Panc1 (cell line): ENCODE measurements at places on chromosomes 3 and 15.

DNA sequence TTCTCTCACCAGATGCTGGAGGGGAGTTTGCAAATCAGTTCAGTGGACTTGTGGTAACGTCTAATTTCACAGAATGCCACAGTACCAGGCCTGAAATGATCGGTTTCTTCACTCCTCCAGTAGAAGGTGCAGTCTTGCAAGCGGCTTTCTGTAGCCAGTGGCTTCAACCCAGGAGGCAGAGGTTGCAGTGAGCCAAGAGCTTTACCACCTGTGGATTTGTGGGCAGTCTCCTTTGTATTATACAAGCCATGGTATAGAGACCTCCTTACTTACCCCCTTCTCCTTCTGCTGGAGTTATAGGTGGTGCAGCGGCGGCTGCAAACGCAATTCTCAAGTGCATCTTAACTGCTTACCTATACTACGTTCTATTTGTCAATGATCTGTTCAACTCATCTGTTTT, 17.6 kb downstream of the EIF2AK4 start:
- no peak for DNase-seq

DNA sequence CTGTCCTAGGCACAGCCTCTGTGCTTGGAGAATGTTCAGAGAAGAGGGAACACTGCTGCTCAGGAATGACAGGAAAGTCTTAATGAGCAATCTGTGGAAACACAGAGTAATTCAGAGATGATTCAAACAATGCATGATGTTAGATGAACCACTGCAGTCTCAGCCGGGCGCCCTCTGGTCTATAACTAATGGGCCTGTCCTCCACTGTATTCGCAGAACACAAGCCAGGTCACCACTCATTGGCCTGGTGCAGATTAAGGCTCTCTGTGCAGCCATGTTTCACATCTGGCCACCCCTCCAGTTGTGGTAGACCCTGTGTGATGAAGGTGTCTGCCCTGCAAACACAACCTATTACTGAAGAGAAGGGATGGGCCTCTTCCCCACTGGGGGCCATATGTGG, 281.7 kb upstream of the ROPN1 start:
- DNase-seq, result no peak

DNA sequence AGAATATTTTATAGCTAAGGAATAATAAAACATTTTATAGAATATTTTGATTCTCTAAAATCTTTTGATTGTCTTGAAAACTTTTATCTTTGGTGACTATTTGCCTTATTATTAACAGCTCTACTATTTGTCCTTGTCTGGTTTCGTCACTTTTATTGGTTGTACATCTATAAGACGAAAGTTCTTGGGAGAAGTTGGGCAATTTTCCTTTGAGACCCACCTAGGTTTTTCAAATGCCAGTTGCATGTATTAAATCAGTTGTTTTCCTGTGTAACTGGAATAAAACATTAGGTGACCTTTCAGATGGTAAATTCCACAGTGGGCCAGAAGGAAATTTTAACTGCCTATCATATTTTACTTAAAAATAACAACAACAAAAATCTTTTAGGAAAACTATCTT, 1245.7 kb downstream of the SI start:
- DNase-seq, result no peak

DNA sequence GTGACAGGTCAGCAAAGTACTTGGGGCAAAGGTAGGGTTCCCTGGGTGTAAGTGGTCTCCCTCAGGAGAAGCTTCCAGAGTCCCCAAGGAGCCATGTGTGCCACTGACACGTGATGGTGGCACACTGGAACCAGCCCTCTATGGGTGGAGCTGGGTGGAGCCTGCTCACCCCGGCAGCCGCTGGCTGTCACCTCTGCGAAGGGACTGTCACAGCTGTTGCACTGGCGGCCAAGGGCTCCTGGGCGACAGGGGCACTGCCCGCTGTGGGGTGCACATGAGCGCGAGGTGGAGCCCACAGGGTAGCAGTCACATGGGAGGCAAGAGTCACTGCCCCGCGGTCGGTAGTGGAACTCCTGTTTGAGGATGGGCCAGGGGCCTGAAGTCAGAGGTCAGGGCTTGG, 12.0 kb downstream of the CELSR3 start:
- DNase-seq, result no peak

DNA sequence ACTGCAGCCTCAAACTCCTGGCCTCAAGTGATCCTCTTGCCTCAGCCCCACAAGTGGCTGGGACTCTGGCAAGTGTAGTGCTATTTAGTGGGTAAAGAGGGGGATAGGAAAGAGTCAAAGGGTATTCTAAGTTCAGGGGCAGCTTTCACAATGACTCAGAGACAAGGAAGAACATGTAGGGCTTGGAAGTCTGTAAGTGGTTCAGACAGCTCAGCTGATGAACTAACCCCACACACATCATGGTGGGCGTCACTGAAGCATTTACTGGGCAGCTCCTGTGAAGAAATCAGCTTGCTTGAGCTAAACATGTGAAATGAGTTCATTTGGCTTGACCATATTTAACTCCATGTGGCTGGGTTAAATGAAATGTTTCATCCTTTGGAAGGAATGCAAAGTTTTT, 34.6 kb upstream of the THSD4 start:
- no peak for DNase-seq

DNA sequence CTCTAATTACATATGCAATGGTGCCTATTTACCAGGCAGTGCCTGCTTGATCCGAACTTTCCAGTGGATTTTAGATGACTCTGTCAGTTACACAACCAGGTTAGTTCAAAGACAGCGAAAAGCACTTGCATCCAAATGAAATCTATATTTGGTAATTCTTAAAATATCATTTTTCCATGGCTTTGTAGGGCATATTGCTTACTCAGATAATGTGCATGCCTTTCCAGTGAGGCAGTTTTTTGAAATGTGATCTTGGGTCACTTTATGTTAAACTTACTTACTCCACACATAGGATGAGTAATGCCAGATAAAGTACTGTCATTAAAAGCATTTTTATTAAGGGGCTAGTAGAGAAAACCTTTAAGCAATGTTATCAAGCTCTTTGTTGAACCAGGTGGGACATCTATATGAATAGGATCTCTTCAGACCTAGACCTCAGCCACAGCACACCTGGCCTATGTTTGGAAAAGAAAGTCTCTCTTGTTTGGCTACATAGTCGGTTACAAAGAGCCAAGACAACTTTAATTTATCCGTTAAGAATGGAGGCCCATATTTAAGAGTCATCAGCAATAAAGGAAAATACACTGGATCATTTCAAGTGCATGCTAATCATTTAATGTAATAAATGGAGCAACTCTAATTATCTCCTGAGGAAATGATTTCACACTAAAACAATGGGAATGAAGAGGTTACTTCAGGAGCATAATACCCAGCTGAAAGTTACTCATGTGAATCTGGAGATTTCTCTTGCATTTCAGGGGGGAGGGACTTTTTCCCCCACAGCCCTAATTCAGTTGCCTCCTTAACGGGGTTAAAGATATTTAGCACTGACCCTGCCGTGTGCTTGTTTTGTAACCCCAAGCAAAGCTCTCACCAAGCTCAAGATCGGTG, 56.3 kb upstream of the TMCO5A start:
- DNase-seq, result no peak

DNA sequence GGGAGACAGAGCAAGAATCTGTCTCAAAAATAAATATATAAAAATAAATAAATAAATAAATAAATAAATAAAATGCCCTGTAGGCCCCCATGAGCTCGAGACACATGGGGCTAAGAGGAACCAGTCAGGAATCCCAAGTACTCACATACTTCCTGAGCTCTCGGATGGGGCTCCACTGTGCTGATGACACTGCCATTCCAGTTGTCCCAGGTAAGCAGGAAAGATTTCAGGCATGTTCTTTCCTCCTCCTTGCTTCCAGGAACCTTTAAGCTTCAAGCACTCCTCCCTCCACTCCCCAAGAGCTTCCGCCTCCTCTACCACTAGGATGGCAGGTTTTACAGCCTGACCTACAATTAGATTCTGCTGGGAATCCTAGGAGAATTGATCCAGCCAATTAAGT, 113.4 kb downstream of the SLC49A4 start:
- no peak for DNase-seq

DNA sequence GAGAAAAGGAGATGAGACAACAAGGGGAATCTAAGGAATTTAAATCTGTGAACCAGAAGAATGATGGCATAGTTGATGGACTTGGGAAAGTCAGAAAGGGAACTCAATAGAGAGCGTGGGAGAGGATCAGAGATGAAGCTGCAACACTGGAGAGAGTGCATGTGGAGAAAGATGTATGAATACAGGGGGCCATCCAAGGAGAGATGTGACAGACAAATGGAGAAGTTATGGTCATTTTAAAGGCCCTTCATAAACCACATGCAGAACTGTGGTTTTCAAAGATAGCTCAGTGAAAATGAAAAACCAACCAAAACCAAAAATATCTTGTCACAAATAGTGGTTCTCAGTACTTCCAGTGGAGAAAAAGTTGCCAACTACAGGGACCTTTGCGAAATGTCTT, 265.2 kb downstream of the SUCLG2 start:
- DNase-seq, result no peak

- no peak for DNase-seq
These were observed 347.3 kb downstream of the ZIC1 start for GRCh38 chr3:147756476-147756875.

DNA sequence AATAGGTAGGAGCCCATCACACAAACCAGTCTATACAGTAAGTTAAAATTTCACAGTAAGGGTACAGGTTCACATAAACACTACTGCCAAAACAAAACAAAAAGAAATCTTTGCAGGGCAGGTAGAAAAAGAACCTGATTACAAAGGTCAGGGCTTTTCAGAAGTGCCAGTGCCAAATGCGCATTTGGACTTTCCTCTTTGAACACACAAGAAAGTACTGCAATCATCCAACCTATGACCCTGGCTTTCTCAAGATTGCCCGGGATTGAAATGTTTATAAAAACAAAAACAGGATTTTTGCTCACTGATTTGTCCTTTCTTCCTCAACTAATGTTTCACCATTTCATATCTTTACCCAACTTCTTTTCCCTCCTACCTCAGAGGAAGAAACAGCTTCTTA, 47.4 kb downstream of the CBLB start:
- DNase-seq, result no peak

GRCh38 chr3:3753416-3753815, 45.8 kb upstream of the LRRN1 start:
- DNase-seq, result no peak

DNA sequence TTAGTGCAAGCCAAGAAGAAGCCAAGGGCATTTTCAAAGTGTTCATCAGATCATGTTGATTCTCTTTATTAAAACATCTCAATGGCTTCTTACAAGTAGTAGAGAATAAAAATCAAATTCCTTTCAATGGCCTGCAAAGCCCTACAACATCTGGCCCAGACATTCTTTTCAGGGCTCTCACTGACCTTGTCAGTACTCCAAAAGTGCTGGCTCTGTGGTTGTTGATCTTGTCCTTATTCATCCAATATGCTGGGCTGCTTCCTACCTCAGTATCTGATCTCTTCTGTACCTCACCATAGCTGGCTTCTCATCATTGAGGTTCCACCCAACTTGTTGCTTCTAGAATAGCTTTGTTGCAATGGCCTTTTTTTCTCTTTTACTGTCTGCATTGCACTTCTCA, 74.0 kb upstream of the SAMMSON start:
- no peak for DNase-seq

GRCh38 chr15:75675579-75676404, 28.1 kb downstream of the SNX33 start:
- DNase-seq, result no peak

DNA sequence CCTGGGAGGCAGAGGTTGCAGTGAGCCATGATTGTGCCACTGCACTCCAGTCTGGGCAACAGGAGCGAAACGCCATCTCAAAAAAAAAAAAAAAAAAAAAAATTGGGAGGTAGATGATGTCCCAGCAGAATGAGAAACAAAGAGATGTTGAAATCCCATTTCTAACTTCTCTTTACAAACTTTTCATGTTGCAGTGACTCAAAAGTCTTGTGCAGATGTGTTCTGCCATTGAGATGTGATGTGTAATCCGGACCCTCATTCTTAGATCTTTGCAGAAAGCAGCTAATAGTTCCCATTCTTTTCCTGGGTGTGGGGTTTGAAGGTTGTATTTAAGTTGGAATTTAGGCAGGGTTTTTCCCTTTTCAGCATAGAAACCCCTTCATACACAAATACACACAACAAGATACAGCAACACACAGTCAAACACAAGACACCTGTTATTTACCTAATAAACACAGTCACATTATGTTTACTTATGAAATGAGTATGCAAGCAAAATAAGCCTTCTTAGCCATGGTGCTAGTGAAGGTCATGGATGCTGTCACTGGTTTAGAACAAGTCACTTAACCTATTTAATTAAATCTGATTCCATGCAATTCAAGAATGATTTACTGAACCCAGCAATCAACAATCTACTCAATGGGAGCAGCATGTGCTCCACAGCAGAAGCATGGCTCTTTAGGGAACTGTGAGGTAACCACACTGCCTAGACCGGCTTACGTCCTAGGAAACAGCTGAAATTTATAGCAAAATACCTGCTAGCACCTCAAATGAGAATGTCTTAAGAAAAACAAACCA, 14.9 kb downstream of the SIAH2 start:
- no peak for DNase-seq

- no peak for DNase-seq
These were observed 72.3 kb upstream of the LRIG1 start for GRCh38 chr3:66572938-66573710.

- DNase-seq, result no peak
These were observed 309.8 kb downstream of the VPS13C start for GRCh38 chr15:61750271-61751084.

DNA sequence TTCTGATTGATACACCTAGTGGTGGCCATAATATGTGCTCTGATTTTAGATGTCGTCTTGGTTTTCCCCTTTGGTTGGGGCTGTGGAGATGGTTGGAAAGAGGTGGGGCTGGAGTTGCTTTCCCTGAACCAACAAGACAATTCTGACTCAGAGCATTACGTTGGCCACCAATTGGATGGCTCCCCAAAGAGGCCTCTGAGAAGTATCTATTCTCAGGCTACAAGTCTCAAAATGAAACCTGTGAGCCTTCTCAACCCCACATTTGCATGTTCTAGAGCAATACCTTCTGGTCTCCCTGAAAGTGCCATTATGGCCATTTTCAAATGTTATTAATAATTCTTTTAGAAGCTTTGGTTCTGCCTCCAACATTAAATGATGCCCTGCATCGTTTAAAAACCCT, 188.4 kb upstream of the WNT5A start:
- DNase-seq, result no peak

DNA sequence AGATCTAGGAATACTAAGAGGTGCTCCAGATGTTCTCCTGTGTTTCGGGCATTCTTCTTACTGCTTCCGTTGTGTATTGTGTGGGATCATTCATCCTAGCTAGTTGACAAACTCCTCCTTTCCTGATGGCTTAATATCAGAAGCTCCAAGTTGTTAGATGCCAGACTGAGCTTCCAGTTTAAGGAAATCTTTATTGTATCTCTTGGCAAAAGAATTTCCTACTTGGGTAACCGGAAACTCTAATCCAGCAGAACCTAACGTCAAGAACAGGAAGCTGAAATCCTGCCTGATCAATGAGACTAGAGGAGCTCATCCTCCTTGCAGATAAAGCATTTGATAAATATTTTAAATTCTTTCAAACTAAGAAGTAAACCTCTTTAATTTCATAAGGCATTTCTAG, 27.7 kb upstream of the MYH15 start:
- DNase-seq, result no peak

DNA sequence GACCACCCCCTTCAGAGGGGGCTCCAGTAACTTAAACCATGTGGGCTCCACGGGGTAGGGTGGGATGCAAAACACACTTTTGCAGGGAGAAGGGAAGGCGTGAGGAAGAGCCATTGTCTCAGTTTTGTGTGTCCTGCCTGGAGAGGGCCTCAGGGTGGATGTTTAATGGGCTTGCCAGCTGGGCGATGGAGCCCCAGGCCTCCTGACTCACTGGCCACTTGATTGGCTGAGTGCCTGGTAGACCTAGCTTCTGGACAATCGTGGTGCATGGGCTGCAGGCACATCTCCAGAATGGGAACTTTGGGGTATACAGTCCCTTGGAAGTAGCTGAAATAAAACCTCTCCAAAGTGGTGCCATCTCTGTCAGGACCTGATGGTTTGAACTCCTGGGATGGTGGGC, 118.3 kb upstream of the MRPS22 start:
- DNase-seq, result no peak
